Cardiac fibroblast (primary cell): ENCODE measurements at places on chromosomes 3 and 15.

DNA sequence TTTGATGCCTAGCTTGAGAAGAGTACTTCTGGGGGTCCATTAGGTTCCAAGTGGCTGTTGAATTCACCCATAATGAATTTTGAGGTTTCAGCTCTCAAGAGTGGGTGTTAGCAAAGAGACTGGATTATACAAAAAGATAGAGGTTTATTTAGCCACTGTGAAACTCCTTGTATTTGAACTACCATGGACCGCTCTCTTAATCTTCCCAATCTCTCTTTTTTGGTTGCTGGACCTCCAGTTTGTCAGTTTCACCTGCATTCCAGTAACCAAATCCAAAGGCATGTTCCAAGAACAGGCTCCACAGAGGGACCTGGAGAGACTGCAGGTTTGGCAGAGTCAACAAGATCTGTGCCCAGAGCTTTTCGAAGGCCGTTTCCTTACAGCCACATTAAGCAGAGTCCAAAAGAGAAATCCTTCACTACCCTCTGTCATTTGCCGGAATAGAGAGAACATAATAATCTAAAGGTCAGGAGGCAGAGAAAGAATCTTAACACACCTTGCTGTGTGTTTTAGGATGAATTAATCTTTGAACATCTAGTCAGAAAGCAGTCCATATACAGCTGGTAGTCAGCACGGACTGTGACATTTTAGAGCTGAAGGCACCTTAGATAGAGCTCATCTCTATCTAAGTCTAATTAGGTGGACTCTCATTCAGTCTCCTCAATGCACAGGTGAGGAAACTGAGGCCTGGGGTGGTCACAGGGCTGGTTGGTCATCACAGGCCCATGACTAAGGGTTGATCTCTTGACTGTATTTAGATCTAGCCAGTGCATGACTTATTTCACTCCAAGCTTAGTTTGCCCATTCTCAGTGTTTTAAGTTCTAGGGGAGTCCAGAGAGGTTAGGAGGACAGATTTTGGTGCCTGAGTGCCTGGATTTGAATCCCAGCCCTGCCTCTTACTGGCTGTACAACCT lies 1.3 kb downstream of the ABHD2 start:
- DNase-seq, result no peak

- peak; percentile 57 for DNase-seq
Observed at GRCh38 chr15:35206060-35206675, 121.1 kb upstream of the NANOGP8 start.

GRCh38 chr3:37627951-37628620 lies 233.6 kb upstream of the CTDSPL start:
- no peak for DNase-seq

DNA sequence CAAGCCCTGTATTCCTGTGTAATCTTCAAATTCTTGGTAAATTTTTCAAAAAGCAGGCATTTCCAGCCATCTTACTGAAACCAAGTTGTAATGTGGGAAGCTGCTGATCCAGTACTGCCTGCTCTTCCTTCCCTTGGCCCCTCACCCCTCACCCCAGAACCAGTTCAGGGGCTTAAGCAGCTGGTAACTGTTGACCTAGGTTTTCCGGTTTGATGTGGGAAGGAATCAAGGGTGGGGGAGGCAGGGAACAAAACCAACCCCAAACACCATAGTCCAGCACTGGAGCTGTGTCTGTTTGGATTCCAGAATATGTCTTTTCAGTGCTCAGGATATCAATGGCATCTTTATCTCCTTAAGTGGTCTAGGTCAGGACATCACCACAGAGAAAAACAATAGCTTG lies 26.7 kb downstream of the SNX1 start:
- no peak for DNase-seq

DNA sequence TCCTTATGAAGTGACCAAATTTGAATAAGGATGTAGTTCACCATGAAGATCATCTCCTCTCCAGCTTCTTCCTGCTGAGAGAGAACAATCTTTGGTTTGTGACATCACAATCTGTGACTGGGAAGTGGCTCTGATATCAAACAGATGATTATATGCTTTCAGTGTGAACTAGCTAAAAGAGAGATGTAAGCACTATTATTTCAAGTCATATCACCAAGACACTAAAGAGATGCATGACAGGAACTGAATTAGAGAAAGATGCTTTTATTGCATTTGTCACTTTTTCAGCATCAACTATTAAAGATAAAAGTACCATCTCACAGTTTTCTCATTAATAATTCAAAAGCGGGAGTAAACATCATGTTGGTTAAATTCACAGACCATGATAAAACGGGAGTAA lies 3.5 kb downstream of the CHRM5 start:
- DNase-seq, result no peak
